ENCODE measurements at places on chromosomes 6 and 20. TPM values are rescaled to one million over a fixed set of nuclear protein-coding genes. Genes with fewer than 3 reads are reported as not detected.
A peak's percentile ranks its signal among the peaks of the same experiment; 100 is the strongest.

FHL5 gene
- not detected for total RNA-seq

DNA sequence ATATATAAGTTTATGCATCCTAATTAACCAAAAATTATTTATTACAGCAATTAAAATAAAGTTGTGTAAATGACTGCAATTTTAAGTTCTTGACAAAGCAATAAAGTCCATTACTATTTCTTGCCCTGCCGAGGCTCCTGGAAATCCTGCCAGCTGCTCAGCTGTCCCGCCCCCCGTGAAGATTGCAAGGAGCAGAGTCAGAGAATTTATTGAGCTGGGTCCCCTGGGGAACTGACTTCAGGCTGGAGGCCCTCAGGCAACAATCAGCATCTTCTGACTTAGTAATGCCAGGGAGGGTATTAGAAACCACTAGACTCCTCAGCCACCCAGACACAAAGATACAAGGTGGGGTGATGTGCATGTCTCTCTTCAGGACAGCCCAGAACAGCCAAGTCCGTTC lies 92.3 kb downstream of the EDN3 start:
- no peaks in the 10 kb centered on the region for H3K36me3 ChIP-seq
- peak; percentile 96 for DNase-seq
- peak overlapping the region; percentile 18 for H3K27ac ChIP-seq
- no peak overlapping the region for H3K4me3 ChIP-seq
- no peaks in the 10 kb centered on the region for H3K27me3 ChIP-seq

SLPI gene
- not detected for total RNA-seq

FOXA2 gene
- total RNA-seq, result 3.2 TPM

TSBP1 gene
- not detected for total RNA-seq

HLA-DRB1 gene
- total RNA-seq, result not detected

CCHCR1 gene
- total RNA-seq, result 26.6 TPM

DNA sequence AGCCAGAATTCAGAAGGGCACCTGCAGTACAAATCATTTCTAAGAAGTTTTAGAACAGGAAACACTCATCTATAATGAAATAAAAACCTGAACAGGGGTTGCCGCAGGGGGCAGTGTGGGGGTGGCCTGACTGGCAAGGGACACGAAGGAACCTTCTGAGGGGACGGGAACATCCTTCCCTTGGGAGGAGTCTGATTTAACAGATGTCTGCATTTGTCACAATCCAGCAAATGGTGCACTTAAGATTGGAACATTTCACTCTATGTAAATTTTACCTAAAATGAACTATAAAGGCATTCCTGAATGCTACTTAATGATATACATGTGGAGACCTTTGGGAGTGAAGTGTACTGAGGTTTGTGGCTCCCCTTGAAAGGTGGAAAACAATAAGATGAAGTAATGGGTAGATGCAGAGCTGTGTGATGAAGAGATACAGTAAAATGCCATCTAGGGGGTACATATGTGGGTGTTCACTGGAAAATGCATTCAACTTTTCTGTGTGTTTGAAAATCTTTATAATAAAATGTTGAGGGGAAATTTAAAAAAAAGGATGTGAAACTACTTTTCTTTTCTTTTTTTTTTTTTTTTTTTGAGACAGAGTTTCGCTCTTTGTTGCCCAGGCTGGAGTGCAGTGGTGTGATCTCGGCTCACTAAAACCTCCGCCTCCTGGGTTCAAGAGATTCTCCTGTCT lies 89.5 kb downstream of the SNX5 start:
- H3K27ac ChIP-seq, result no peak overlapping the region
- no peak for DNase-seq
- no peaks in the 10 kb centered on the region for H3K36me3 ChIP-seq

DNA sequence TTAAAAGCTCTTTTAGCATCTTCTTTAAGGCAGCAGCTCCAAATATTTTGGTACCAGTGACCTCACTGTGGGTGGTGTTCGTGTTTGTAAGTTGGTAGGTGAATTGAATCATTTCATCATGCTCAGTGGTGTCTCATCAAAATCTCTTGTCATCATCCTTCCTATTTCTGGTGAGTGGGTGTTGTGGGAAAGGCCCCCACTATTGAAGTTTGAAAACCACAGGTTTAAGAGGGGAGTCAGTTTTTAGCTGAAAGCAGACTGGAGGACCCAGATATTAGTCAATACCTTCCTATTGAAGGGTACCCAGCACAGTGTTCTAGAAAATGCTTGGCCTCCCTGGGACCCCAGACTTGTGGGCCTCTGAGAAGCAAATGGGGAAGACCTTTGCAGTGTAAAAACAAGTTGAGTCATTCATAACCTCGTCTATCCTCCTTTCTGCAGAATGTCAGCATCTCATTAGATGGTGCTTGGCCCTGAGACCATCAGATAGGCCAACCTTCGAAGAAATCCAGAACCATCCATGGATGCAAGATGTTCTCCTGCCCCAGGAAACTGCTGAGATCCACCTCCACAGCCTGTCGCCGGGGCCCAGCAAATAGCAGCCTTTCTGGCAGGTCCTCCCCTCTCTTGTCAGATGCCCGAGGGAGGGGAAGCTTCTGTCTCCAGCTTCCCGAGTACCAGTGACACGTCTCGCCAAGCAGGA lies 3.7 kb downstream of the PIM1 start:
- peaks cover 23% of the 10 kb centered on the region for H3K36me3 ChIP-seq
- no peaks in the 10 kb centered on the region for H3K27me3 ChIP-seq
- DNase-seq, result no peak
- no peak overlapping the region for H3K27ac ChIP-seq

CCDC170 gene
- not detected for total RNA-seq

DNA sequence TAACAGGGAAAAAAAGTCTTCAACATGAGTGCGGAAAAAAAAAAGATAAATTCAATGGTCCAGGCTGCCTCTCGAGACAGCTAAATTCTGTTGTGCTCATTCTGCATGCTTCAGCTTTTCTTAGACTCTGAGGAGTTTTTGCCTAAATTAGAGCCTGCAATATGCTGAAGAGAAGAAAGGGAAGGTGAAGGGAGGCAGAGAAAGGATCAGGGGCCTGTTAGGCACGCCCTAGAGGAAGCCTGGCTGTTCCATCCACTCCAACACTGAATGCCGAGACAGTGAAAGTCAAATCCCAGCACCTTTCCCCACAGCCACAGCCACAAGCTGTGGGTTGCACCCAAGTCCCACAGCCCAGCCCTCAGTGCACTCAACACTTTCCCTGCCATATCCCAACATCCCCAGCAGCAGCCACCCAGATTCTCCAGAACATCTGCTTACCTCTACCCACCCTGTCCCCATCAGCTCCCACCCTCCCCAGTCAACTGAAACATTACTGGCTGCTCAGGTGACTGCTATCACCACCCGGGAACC lies 37.3 kb downstream of the PREX1 start:
- no peak overlapping the region for H3K27ac ChIP-seq
- H3K36me3 ChIP-seq, result no peaks in the 10 kb centered on the region
- peaks cover 46% of the 10 kb centered on the region for H3K4me1 ChIP-seq
- DNase-seq, result no peak
